Tongue (tissue), 3 donors: ENCODE measurements at places on chromosomes 7 and 10. TPM values are rescaled to one million over a fixed set of nuclear protein-coding genes. Genes with fewer than 3 reads are reported as not detected.

- DNase-seq = peak; percentile 3
These were observed 32.8 kb upstream of the CDK14 start for GRCh38 chr7:90563286-90563685.

GRCh38 chr7:158407581-158408317 lies 179.9 kb downstream of the PTPRN2 start:
- peak; percentile 85 for DNase-seq

- no peak for DNase-seq
These were observed 149.1 kb upstream of the RNF32 start for GRCh38 chr7:156491435-156491834.

- peak; percentile 87 for DNase-seq
These were observed 73.1 kb upstream of the CAMK2B start for GRCh38 chr7:44398511-44398911.

DNA sequence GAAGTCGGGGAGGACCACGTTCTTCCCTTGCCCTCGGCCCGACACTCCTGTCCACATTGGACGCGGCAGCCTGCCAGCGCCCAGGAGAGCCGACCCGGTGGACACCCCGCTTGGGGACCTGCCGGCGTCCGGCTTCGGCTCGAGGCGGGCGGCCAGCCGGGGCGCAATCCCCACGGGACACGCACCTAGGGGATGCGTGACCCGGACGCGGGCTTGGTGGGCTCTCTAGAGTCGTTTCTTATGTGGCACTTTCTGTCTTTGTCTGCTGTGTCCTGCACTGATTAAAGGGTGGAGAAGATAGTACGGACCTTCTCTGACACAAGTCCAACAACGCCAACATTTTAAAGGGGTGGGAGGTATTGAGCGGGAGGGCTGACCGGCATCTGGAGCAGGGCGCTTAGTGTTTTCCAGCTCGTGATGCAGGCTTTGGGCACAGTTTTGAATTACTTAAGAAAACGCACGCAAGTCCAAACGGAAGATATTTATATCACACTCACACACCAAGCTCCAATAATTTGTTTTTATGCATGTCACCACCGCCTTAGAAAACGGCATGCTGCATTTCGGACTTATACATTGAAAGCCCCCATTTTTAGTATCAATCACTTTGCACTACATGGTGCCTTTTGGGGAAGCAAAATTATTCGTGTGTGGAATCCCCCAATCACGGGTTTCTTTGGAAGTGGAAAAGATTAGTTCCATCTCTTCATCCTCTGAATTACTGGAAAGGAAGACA lies 3.9 kb upstream of the SPAG6 start:
- peak; percentile 58 for DNase-seq

DNA sequence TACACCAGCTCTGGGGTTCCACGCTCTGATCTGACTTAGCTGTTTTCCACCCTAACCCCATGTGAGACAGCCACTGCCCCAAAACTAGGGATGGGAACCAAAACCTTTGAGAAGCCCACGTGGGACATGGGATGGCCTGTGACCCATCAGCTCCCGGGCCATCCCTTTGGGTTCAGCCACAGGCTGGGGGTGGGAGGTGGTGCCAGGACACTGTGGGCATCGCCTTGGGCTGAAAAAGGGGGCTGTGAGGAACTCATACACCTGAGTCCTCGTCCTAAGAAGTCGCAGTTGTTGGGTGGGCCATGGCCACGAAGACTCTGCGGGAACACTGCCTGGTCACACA lies 379.1 kb downstream of the DNAJB6 start:
- no peak for DNase-seq

DNA sequence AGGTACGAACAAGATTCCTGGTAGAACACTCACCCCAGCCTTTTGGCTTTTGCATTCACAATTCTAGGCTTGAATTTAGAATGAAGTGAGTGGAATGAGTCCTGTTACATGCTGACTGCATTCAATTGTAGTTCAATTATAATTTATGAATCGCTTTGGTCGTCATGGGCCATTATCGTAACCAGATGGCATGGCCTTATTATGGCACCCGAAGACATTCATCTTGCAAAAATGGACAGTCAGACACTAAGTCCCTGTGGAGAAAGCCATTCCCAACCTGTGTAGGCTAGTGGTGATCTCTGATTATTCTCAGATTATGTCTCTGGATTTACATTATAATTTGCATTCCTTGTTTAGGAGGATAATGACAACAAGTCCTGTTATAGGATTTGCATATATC lies 292.4 kb upstream of the NPSR1 start:
- no peak for DNase-seq

DNA sequence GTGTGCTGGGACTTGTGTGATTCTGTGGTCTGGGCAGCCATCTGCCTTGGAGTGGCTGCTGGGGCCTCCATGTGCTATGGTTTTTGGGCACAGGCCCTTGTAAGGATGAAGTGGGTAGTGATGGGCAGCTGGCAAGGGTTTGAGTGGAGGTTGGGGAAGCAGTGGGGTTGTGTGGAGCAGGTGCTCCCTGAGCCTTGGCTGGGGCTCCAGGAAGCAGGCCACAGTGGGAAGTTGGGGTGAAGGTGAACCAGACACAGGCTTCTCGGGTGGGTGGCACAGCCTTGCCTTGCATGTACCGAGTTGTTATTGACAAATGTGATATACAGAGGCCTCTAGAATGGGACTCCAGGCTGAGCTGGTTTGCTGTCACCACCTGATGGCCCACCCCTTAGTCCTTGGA lies 82.3 kb downstream of the ADCY1 start:
- no peak for DNase-seq

DNA sequence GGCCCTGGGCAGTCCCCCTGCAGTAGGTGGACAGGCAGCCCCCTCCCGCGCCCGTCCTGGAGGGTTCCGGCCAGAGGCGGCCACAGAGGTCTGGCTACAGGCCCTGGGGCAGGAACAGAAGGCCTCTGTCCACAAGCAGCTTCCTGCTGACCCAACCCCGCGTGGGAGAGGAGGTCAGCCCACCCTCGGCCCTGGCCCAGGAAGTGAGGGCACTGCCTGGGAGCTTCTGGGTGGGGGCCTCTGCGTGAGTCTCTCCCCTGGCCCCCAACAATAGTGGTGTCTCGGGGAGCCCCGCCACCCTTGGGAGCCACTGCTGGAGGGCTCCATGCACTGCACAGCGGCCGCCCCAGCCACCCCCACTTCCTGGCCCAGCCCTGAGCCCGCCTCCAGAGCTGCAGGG lies 4.7 kb downstream of the MICALL2 start:
- DNase-seq = no peak

- no peak for DNase-seq
These were observed 196.0 kb downstream of the REEP3 start for GRCh38 chr10:63717027-63717715.

DNA sequence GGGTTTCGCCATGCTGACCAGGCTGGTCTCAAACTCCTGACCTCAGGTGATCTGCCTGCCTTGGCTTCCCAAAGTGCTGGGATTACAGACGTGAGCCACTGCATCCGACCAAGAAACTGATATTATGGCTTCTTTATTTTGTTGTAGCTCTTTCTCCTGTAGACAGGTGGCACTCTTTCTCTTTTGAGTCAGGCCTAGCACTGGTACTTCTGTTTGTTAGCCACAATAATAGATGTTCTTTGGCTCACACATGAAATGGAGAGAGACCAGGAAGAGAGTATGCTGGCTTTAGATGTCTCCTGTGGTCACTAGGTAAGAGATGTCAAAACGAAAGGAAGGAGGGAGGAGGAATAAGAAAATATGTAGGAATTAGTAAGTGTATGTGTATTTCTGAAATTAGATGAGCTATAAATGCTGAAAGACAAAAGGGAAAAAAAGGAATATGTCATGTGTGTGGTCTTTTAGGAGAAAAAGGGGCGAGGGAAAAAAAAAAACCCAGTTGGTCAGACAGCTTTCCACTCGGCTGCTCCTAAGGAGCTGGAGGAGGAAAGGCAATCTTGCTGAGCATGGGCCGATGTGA lies 78.7 kb downstream of the CLEC2L start:
- DNase-seq = peak; percentile 42

DNA sequence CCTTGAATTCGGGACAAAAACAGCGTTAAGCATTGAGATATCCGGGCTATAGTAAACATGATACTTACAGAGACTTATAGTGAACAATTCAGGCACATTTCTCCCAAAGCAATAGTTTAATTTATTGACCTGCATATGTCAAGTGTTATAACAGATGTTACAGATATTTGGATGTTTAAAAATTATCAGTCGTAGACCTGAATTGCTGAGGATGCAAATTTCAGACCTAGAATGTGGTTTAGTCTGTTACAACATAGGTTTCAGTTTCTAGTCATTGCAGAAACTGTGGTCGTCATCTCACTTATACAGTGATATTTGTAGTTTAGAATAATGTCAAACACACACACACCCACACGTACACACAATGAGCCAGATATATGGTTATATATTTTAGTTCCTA lies 85.2 kb downstream of the VTI1A start:
- peak; percentile 20 for DNase-seq

DNA sequence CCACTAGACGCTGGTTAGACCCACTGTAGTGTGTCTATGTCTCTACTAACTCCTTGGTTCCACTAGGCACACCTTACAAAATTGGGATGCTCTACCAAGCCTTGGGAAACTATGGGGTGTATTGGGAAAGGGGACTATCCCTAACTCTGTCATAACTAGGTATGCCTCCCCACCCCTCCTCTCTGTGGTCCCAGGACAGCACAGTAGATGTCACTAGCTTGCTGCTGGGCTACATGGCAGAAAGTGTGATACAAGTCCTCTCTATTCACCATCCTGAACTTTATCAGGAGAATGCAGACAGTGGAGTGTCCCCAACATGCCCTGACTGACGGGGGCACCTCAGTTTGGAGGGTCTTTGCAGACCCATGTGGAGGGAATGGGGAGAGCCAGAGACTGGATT lies 30.3 kb upstream of the TMEM273 start:
- no peak for DNase-seq

DNA sequence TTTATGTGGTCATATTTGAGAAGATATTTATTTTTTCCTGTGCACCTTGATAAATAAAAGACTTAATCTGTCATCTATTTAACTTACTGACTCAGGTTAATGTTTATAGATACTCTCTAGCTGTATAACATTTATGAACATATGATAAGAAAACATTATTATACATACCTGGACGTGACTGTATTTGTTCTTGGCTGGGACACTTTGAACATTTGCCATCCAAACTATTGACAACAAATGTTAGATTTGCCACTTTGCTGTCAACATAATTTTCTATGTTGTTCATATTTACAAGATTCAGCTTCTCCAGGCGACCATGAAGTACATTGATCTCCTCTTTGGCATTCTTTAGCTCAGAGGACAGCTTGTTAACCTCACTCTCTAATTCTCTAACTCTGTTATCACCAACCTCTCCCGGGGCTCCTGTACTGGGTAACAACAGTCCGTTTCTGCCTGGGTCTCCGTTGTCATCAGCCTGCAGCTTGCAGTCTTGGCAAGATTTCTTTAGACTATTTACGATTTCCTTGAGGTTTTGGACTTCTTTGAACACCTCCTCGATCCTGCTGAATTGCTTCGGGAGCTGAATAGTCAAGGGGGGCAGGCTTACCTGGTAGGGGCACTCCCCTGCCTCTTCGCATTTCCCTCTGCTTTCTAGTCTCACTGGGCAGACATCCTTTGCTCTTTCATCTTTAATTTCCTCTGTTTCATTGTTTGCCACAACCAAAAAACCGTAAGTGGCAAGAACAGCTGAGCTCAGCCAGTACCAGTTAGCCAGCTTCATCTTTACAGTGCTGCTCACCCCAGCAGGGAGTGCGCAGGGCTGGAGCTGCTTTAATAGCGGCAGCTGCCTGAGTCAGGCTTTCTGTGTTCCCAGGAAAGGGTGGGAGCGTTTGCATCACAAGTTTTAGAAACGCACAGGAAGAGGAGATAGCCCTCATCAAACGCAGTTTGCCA lies at the start of gene FGL2:
Gene FGL2, minus strand, starts transcription at position 807 of the 954 bp plus-strand sequence. Its CDS starts 26 bp downstream, at position 781.
- peak; percentile 88 for DNase-seq

CNTNAP2 gene
- 1.9 TPM for total RNA-seq

NEBL gene
- 26.2 TPM for total RNA-seq

UCMA gene
- not detected for total RNA-seq
